ENCODE measurements at places on chromosomes 5 and 9.

GRCh38 chr5:74560245-74560644 is 80.3 kb downstream of the ENC1 start:
- no peak for DNase-seq

GRCh38 chr5:90347462-90347861 is 62.1 kb downstream of the CETN3 start:
- DNase-seq: no peak

DNA sequence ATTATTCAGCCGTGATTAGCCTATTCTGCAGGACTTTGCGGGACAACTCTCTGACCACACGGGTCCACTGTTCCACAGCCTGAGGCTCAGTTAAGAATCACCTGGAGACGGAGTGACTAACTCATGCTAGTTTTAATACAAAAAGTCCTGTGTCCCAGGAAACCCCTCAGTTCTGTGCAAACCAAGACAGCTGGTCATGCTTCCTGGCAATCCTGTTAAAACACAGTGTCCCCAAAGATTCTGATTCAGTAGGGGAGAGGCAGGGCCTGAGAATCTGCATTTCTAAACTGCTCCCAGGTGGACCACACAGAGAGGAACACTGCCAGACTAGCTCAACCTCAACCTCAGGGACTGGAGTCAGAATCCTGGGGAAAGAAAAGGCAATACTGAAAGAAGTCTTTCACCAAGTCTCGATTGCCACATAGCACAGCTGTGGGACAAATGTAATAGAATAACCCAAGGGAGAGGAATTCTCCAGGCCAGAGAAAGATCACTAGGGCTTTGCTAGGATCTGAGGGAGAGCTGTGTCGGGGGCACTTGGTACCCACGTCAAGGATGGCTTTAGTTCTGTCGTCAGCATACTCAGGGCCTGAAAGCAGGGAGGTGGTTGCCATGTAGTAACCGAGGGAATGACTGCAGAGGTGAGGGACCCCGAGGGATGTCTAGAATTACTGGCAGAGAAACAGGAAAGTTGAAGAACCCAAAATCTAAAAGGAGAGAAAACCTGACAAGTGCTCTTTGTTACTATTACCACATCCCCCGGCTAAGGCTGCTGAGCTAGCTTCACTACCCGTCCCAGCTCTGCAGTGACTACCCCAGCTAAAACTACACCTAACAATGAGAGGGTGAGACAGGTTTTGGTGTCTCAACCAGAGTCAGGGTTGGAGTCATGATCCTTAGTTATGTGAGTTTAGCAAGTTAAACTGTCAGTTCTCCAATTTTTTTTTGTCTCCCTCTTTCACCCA is 8.6 kb downstream of the SUSD1 start:
- DNase-seq: no peak

GRCh38 chr9:22265534-22265933 is 181.1 kb upstream of the DMRTA1 start:
- no peak for DNase-seq

- DNase-seq: no peak
These were observed 23.4 kb upstream of the ZBTB43 start for GRCh38 chr9:126781186-126782052.

- no peak for DNase-seq
These were observed 115.4 kb upstream of the SLC44A1 start for GRCh38 chr9:105128908-105129600.

DNA sequence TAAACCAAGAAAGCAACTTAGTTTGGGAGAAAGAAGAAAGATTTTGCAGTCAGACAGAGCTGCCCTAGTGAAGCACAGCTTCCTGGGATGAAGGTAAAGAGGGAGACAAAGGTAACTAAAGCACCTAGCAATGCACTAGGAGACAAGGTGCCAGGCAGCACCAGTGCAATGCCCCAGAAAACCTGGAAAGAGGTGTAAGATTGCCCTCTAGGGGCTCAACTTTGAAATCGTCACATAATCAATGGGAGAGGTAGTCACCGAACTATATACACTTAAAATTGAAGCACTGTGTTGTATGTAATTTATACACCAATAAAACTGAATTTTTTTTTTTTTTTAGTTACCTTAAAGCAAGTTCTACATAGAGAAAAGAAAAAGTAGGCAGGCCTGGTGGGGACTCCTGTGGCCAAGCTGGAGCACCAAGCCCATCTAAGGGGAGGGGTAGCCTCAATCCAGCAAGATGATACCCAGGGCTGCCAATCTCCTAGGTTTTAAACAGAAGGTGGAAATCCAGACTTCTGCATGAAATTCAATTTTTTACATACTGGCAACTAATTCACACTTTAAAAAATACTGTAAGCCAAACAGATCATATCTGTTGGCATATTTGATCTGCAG is 48.2 kb downstream of the CDK5RAP2 start:
- no peak for DNase-seq

- no peak for DNase-seq
These were observed 173.7 kb upstream of the POU5F2 start for GRCh38 chr5:93915142-93915553.

DNA sequence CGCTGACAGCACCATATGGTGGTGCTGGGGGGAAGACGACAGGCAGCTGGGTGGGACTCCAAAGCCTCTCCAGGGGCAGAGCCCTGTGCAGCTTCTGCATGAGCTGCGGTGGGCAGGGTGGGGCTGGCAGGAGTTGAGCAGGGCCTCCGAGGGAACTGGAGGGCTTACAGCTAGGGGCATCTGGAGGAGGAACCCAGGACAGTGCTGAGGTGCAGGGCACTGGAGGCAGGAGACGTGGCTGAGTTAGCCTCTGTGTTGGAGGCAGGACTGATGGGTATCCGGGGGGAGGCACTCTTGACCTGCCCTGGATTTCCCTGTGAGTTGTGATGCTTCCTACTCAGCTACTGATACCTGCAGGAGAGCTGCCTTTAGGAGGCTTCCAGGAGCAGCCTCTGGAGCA is 45.0 kb downstream of the TENT4A start:
- no peak for DNase-seq

DNA sequence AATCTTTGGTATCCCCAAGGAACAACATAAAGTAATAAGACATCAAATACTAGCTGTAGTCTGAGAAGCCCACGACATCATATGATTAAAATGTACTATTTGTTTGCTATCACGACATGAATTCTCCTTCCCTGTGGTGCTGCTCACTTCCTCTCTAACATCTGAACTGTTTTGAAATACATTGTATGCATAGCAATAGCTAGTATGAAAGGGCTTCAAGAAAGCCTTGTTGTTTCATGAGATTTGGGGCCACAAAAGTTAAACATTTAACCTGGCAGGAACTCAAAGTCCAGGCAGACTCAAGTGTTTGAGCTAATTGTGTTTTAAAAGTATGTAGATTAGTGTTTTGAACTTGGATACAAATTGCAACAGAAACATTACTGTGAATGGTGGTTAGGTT is 237.4 kb upstream of the PTGER4 start:
- DNase-seq: no peak

GRCh38 chr9:33029231-33029786 is 4.2 kb downstream of the DNAJA1 start:
- DNase-seq: no peak

GRCh38 chr9:87445646-87446045 is 52.0 kb upstream of the DAPK1 start:
- DNase-seq: no peak

GRCh38 chr9:111151537-111151936 is 113.3 kb upstream of the LPAR1 start:
- DNase-seq: no peak
